ENCODE measurements at places on chromosomes 7 and 10. TPM values are rescaled to one million over a fixed set of nuclear protein-coding genes. Genes with fewer than 3 reads are reported as not detected.

C10orf88 gene
- 6.7 TPM for polyA plus RNA-seq

DNA sequence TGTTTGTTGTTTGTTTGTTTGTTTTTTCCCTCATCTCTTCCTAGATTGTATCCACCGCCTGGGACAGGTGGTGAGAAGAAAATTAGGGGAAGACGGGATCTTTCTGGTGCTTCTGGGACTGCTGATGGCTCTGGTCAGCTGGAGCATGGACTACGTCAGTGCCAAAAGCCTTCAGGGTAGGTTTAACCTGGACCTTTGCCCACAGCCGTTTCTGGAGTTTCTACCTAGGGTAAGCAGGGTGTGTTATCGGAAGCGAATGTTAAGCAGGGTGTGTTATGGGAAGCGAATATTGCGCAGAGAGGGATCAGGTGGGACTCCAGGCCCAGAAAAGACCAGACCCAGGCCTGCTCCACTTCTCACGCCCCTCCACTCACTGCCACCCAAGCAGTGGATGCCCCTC is 4.7 kb downstream of the CLCN1 start:
- H3K27ac ChIP-seq: no peak overlapping the region
- H3K4me1 ChIP-seq: no peaks in the 10 kb centered on the region
- no peak overlapping the region for H3K4me3 ChIP-seq

SYT15 gene
- polyA plus RNA-seq: 0.36 TPM

GRCh38 chr7:100978300-100978699 is 8.9 kb downstream of the MUC12 start:
- no peak for DNase-seq
- H3K4me1 ChIP-seq: no peaks in the 10 kb centered on the region
- no peak overlapping the region for H3K27ac ChIP-seq
- H3K36me3 ChIP-seq: no peaks in the 10 kb centered on the region
- peaks cover 5% of the 10 kb centered on the region for H3K27me3 ChIP-seq
- H3K4me3 ChIP-seq: no peak overlapping the region

DNA sequence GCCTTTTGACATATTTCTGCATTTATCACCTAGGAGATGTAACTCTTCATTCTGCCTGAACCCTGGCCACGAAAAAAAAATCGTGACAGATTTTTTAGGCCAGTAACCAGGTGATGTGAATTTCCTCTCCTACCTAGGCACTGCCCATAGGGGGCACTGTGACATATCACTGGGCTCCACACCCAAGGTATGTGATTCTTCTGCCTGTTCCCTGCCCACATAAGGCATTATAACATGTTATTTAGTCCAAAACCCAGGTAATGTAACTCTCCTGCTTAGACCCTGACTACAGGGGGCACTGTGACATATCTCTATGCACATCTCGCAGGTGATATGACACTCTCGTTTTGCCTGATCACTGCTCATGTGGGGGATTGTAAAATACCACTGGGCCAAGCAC is 29.5 kb upstream of the ZNF107 start:
- no peaks in the 10 kb centered on the region for H3K27me3 ChIP-seq
- no peaks in the 10 kb centered on the region for H3K36me3 ChIP-seq
- H3K4me3 ChIP-seq: no peak overlapping the region

DNA sequence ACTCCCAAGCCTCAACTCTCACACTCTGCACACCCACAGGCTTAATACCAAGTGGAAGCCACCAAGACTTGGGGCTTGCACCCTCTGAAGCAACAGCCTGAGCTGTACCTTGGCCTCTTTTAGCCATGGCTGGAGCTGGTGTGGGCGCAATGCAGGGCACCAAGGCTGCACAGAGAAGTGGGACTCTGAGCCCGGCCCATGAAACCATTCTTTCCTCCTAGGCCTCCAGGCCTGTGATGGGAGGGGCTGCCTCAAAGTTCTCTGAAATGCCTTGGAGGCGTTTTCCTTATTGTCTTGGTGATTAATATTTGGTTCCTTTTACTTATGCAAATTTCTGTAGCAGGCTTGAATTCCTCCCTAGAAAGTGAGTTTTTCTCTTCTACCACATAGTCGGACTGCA is 276.6 kb downstream of the PAXIP1 start:
- no peaks in the 10 kb centered on the region for H3K36me3 ChIP-seq
- H3K4me1 ChIP-seq: no peaks in the 10 kb centered on the region
- no peak overlapping the region for H3K4me3 ChIP-seq
- H3K27ac ChIP-seq: no peak overlapping the region

- H3K4me3 ChIP-seq: no peak overlapping the region
- H3K36me3 ChIP-seq: peaks cover 20% of the 10 kb centered on the region
- no peak for DNase-seq
- H3K27ac ChIP-seq: no peak overlapping the region
- peaks cover 55% of the 10 kb centered on the region for H3K27me3 ChIP-seq
Observed at GRCh38 chr7:159025161-159025779, 119.4 kb downstream of the VIPR2 start.

DNA sequence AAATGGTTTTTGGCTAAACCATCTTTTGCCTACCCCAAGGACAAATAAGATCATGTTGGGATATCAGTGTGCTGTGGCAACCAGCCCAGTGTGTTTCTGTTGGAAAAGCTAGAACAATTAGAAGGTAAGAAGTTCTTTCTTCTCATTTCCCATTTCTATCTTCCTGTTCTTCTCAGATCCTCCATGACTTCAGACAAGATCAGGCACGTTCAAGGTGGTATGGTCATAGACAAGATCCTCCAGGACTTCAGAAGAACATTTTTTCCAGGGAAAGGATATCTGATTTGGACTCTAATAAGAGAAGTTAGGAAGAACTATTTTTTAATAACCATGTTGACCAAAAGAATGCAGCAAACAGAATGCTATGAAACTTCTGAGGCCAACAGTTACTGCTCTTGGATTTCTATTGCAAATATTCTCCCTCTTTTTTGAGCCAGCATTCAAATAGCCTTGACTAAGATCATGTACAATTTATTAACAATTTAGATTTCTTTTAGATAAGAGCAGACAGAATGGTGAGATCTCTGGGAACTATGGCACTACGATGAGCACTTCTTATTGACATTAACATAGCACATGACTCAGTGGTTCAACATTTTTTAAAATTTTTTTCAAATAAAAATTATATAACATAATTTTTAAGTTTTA is 15.9 kb downstream of the HYCC1 start:
- no peak for DNase-seq
- H3K27me3 ChIP-seq: no peaks in the 10 kb centered on the region

DNA sequence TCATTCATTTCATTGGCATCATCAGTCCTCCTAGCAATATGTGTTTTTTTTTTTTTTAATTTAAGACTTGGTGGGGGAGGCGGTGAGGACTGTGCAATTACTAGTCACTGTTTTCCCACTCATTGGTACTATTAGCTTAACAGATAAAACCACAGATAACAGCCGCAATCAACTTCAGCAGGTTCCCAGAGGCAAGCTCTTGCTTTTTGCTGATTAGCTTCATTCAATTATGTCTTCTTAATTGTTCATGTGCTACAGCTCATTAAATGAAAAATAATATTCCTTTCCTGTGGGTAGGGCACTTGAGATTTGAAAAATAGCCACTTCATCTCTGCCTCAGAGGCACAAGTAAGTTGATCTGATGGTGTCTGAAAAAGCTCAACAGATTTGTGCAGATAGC is 215.5 kb downstream of the PCDH15 start:
- no peak overlapping the region for H3K4me3 ChIP-seq
- H3K36me3 ChIP-seq: no peaks in the 10 kb centered on the region
- H3K27ac ChIP-seq: no peak overlapping the region
- no peak for DNase-seq
- no peaks in the 10 kb centered on the region for H3K27me3 ChIP-seq

DNA sequence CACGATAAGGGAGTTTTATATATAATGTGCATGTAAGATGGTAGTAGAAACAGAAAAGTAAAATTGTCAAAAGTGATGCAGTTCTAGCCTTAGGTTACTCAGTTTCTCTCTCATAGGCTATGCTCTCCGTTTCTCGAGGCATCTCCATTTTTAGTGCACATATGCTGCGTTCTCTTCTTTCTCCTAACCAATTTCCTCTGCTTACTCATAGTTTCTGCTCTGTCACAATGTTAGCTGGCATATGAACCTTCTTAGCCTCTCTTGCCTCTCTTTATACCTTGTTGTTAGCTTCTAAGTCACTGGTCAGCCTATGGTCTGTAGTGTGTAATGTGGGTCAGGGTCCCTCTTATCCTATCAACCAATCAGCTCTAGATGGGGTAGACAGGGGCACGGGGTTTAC is 280.6 kb upstream of the ETV1 start:
- H3K4me3 ChIP-seq: no peak overlapping the region
- DNase-seq: no peak
- no peaks in the 10 kb centered on the region for H3K36me3 ChIP-seq
- no peaks in the 10 kb centered on the region for H3K4me1 ChIP-seq
- H3K27me3 ChIP-seq: no peaks in the 10 kb centered on the region
- H3K27ac ChIP-seq: no peak overlapping the region

TLL2 gene
- polyA plus RNA-seq: not detected

DNA sequence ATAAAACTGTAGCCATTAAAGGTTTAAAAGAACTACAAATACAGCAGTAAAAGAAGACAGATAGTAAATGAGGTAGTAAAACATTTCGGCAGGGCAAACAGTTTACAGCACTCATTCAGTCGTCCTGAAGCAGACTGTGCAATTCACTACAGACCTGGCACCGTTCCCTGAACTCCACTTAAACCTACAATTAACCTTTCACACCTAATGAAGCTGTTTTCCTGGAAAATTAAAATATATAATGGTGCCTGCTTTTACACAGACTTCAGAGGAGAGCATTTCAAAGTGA is 335.3 kb downstream of the GFRA1 start:
- H3K36me3 ChIP-seq: no peaks in the 10 kb centered on the region
- H3K27me3 ChIP-seq: no peaks in the 10 kb centered on the region
- H3K4me1 ChIP-seq: no peaks in the 10 kb centered on the region
- no peak overlapping the region for H3K27ac ChIP-seq

OR2A12 gene
- not detected for polyA plus RNA-seq

DNA sequence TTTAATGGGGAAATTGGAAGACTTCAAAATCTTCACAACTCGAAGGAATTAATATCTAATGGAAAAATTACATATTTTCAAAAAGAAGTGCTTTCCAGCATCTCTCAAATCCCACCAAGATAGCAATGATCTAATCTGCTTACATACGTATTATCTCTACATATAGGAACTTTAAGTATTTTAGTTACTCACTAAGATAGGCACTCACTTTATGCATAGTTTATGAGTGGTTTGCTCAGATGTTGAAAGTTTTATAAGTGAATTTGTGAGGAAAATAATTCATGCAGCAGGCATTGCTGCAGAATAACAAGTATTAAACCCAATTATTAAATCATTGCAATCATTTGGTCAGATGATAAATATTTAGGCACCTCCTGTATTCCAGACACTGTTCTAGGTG is 2.3 kb upstream of the CYTH3 start:
- no peak overlapping the region for H3K27ac ChIP-seq
- H3K36me3 ChIP-seq: no peaks in the 10 kb centered on the region
- H3K27me3 ChIP-seq: no peaks in the 10 kb centered on the region
- H3K4me3 ChIP-seq: no peak overlapping the region
- peaks cover 36% of the 10 kb centered on the region for H3K4me1 ChIP-seq
- DNase-seq: no peak

- no peaks in the 10 kb centered on the region for H3K4me1 ChIP-seq
- DNase-seq: no peak
- H3K36me3 ChIP-seq: peaks cover 87% of the 10 kb centered on the region
- H3K27me3 ChIP-seq: no peaks in the 10 kb centered on the region
- no peak overlapping the region for H3K4me3 ChIP-seq
- H3K27ac ChIP-seq: no peak overlapping the region
Observed at GRCh38 chr10:5735119-5735518, 50.5 kb downstream of the TASOR2 start.

CYP3A4 gene
- not detected for polyA plus RNA-seq

GRCh38 chr7:151088019-151088855 is 2.0 kb downstream of the AGAP3 start:
- DNase-seq: no peak
- peaks cover 55% of the 10 kb centered on the region for H3K36me3 ChIP-seq

RNF148 gene
- not detected for polyA plus RNA-seq

GRCh38 chr10:134247-135131 is 766 bp upstream of the ZMYND11 start:
- peak overlapping the region; percentile 64 for H3K4me3 ChIP-seq
- H3K27ac ChIP-seq: peak overlapping the region; percentile 71
- peak; percentile 58 for DNase-seq
- peaks cover 28% of the 10 kb centered on the region for H3K27me3 ChIP-seq

- H3K36me3 ChIP-seq: no peaks in the 10 kb centered on the region
- H3K4me3 ChIP-seq: no peak overlapping the region
- no peak for DNase-seq
- no peaks in the 10 kb centered on the region for H3K4me1 ChIP-seq
Observed at GRCh38 chr10:89280508-89280907, 21.3 kb upstream of the IFIT2 start.

DNA sequence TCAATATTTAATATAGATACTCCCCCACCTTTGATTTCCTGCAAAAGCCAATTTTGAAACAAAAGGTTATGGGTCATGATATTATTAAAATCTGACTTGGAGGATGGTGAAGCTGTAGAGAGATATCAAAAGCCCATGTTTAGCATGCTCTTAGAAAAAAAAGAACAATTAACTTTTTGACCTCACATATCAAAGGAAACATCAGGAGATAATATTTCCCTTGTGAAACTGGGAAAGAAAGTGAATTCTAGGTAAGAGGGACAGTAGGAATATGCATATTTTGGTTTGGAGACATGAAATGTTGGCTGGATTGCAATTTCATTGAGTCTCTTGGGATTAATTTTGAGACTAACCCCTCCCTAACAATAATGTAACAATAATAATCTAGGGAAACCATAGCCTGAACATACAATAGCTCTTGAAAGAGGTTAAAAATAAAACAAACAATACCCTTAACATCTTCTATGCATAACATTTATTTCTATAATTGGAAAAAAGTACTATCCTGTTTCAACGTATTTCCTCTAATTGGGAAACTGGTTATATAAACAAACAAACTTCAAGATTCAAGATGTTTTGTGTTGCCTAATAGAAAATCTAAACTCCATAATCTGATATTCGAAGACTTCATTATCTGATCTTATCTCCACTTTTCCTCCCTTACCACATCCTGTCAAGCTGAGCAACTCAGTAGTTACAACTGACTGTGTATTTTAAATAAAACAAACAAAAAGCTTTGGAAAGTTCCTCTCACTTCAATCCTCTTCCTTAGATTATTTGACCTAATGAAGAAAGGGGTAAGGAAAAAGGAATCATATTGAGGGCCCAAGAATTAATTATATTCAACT is 14.8 kb downstream of the TMEM26 start:
- no peak for DNase-seq
- no peaks in the 10 kb centered on the region for H3K4me1 ChIP-seq
- no peak overlapping the region for H3K4me3 ChIP-seq
- no peak overlapping the region for H3K27ac ChIP-seq
